ENCODE measurements at places on chromosomes 11 and 22.

DNA sequence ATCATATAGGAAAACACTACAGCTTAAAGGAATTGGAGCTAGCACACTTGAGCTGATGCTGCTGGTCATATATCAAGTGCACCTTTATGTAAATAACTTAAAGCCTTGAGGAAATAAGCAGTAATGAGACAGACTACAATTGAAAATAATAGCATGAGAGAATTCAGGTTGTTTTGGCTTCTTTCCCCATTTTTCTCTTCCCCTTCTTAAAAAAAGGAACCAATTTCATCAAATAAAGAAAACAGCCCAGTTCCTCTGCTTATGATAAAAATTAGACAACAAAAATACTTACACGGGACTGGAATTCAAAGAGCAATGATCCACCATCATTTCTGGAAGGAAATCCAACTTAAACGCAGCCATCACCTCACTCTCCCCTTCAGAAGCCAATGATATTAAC, 50.2 kb upstream of the RAPSN start:
- no peak for DNase-seq

- no peak for DNase-seq
Observed at GRCh38 chr11:115316696-115317095, 187.5 kb downstream of the CADM1 start.

DNA sequence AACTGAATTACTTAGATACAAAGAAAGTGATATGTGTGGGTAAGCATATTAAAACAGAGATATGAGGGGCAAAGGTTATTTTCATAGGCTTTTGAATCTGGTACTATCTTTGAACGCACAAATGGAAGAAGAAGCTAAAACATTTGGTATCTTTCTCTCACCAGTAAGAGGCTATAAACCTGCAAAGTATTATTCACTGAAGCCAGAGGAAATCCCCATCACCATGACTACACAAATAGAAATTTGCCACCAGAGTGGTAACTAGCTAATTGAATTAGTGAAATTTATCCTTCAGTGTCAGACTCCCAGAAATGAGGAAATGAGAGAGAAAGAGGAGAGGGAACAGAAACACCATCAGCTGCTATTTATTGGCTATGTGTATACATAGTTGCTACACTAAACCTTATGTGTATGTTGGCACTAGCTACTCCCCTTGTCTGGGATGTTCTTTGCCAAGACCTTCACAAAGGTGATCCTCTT, 503.4 kb downstream of the DLG2 start:
- no peak for DNase-seq

- DNase-seq, result no peak
Observed at GRCh38 chr22:46678003-46678657, 57.9 kb downstream of the GRAMD4 start.

- DNase-seq, result no peak
Observed at GRCh38 chr11:59272771-59273372, 60.1 kb upstream of the MPEG1 start.

GRCh38 chr22:33837826-33838225, 82.5 kb downstream of the LARGE1 start:
- DNase-seq, result no peak

DNA sequence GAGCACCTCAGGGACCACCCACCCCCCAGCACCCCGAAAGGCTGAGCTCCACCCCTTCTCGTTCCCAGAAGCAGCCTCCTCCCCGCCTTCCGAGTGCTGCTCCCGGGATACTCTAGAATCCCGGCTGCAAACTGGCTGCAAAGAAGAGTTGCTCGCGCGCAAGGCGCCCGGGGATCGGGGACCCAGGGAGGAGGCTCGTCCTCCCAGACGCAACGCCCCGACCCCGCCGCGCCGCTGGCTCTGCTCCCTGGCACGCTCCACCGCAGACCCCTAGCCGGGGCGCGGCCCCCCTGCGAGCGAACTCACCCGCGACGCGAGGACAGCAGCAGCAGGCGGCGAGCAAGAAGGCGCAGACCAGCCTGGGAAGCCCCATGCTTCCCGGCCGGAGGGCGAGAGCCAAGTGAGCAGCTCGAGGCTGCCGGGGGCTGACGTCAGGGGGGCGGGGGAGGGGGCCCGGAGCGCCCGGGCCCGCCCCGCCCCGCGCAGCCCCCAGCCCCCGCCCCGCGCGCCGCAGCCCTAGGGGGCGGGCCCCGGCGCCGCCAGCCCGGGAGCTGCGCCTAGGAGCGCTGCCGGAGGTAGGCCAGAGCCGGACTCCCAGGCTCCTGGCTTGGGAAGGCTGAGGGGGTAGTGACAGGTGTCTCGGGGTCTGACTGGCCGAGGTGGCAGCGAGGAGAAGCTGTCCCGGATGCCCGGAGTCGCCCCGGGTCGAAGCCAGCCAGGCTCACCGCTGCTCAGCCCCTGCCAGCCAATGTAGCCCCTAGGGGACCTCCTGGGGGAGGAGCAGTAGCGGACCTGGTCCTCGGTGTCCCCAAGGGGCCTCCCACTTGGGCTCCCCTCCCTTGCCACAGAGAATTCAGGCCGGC, at the start of gene MCAM:
TSS of gene MCAM (minus strand) at position 402 of the 863 bp plus-strand sequence. CDS start at position 373, 29 bp downstream.
- DNase-seq, result no peak

DNA sequence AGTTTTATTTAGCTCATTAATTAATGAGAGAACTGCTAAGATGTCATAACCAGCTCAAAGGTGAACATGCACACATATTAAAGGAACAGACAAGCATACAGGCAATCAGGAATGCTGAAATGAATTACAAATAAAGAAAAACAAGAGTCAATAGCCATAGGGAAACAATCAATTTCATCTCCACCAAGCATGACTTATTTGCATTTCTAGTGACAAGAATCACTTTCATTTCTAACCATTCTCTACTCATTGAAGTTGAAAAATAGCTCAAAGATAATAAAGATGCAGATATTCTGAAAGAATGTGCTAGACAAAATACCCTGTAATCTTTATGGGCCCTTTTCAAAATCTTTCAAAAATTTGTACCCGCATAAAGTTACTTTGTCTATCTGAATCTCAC, 23.2 kb downstream of the ISX start:
- DNase-seq, result no peak

GRCh38 chr22:48393041-48393370, 1434.7 kb downstream of the BRD1 start:
- DNase-seq, result no peak

DNA sequence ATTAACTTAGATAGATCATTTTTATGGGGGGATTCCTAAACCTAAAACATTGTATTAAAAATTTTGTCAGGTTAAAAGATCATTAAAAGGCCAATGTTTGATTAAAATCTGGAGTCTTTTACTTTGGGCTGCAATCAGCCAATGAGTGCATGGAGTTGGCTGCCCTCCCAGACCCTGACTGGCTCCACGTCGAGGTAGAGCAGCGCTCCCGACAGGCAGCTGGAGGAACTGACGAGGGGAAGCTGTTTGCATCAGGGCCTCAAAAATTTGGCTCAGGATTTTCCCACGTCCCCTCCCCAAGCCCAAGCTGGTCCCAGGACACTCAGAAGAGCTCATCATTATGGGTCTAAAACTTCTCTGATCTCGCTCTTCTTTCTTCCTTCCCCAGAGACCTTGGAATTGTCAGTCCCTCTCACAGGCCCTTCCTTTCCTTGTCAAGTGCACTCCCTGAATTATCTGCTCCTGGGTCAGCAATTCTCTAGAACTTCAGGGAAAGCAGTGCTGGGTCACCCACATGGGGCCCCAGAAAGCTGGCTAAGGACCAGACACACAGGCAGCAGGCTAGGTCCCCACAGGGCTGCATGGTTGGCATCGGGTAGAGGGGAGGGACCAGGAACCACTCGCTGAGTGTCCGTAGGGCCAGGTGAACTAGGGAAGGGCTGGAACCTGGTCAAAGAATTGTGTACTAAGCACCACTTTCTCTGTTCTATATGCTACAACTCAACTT, 119.6 kb upstream of the IGLL5 start:
- peak; percentile 38 for DNase-seq

GRCh38 chr11:32006799-32007388, 84.0 kb upstream of the RCN1 start:
- DNase-seq, result peak; percentile 53

GRCh38 chr11:340539-341512, 20.2 kb upstream of the IFITM3 start:
- no peak for DNase-seq

DNA sequence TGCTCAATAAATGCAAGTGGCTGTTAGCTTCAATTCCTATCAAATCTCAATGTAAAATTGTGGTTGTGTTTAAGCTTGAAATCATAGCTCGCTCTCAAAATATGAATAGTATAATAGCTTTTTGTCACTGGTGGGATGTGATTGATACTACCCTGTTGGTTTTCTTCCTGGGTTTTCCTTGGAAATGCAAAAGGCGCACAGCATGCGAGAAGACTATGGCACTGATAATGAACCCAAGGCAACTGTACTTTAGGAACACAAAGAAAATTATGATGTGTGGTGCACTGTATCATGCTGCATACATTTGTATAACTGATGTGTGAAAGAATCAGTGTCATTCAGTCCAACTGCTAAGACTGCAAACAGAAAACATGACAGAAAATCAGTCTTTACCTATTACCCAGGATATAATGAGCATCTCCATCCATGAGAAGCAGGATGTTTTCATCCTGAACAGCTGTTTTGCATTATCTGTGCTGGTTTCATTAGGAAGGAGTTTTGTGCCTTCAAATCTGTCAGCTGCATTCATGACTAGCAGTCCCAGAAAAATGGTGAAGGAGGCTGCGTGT, 101.2 kb downstream of the TRPC6 start:
- DNase-seq, result no peak

DNA sequence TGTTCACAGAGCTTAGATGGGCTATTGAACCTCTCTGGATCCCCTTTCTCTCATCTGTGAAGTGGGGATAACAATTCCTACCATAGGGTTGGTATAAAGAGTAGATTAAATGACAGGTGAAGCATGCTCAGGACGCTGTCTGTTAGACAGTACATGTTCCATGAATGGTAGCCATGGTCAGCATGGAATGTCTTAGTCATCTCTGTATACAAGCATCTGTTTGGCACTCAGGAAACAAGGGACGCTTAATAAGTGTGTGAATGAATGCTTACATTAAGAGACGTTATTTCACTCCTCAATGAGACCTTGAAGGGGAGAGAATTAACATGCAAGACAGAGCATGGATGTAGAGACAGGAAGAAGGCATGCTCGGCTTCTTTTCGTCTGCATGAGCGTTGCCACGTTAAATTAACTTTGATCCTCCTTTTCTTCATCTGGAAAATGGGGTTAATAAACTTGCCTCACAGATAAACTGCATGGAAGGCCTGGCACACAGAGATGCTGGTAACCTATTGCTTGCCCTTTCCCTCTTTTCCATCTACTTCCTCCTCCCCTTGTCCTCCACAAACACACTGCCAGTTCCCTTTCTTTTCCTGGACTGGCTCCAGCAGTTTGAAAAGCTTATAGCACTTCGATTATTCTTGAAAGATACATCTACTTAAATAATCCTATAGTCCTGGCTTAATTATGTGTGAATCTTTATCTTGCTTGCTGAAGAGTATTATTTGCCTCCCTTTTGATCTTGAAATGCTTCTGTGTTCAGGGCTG, 267.2 kb upstream of the MTNR1B start:
- no peak for DNase-seq

GRCh38 chr11:49202287-49202976, 6.0 kb downstream of the FOLH1 start:
- no peak for DNase-seq

DNA sequence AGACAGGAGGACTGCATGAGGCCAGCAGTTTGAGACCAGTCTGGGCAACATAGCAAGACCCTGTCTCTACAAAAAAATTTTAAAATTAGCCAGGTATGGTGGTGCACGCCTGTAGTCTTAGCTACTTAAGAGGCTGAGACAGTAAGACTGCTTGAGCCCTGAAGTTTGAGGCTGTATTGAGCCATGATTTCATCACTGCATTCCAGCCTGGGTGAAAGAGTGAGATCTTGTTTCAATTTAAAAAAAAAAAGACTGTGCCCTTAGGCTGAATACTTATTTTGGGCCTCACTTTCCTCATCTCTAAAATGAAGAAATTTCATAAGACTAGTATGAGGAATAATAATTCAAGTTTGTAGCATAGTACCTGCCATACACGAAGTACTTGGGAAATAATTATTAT, 6.9 kb downstream of the AQP11 start:
- DNase-seq, result peak; percentile 50

DNA sequence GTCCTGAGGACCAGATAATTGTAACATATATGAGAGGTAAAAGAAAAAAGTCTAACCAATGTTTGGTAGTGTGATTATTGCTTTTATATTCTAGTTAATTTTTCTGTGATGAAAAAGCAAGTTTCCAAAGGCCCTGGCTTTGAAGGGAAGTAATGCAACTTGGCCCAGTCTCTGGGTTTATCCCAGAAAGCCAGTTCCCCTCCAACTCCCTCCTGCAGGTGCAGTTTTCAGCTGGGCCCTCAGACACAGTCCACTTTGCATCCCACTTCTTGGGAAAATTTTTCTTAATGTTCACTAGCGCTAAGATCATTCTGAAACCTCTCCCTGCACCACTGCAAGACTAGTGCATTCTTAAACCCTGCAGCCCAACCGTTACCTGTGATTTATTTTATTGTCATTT, 586.8 kb downstream of the NTM start:
- no peak for DNase-seq

DNA sequence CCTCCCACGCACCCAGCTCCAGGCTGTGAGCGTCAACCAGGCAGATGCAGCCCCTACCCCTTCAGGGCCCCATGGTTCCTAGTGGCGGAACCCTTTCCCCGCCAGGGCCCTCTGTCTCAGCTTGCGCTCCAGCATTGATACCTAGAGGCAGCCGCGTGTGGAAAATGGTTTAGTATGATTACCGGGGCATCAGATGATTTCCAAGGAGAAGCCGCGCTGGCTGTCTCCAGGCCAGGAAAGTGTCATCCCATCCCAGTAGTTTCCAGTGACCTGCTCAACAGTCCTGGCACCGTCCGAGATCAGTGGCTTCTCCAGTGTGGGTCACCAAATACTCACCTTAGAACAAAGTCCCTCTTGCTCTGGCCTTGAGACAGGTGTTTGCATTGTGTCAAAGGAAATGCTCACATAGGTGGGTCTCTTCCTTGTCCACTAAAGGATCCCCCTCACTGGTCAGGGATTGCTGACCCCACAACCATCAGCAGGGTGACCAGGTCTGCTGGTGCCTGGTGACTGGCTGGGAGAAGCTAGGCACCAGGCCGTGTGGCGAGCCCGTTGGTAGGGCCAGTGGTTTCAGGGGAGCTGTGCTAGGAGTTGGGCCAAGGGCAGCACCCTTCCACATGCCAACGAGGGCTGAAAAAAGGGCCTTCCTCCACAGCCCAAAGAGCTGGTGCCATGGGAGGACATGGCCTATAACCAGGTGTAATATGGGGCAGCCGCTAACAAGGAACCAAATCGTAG, 109.4 kb downstream of the MORC2 start:
- DNase-seq, result no peak

DNA sequence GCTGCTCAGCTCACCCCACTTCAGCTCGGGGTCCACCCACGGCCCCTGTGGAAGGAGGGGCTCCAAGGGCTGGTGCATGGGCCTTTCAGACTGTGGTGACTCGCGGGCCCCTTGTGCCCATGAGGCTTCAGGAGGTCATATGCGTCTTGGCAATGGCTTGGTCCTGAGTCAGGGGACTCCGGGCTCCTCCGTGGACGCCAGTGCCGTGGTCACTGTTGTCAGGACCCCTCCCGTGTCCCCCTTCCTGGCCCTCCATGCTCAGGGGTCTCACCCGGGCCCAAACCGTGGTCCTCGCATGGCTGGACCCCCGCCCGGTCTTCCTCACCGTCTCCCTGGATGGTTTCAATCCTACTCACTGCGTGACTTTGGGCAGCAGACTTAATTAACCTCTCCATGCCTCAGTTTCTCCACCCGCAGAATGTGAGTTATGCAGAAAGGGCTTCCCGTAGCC, 436.4 kb downstream of the TBC1D22A start:
- no peak for DNase-seq

GRCh38 chr11:66607126-66607834, 9.2 kb upstream of the RBM14 start:
- peak; percentile 53 for DNase-seq

GRCh38 chr11:16037179-16037578, 319.2 kb downstream of the SOX6 start:
- no peak for DNase-seq

- no peak for DNase-seq
Observed at GRCh38 chr22:40759294-40759840, 59.8 kb downstream of the SLC25A17 start.
